Esophagus muscularis mucosa (tissue), 4 donors: ENCODE measurements at places on chromosomes 5 and 9. TPM values are rescaled to one million over a fixed set of nuclear protein-coding genes. Genes with fewer than 3 reads are reported as not detected.

OR1L8 gene
- total RNA-seq, result not detected

- DNase-seq, result no peak
Measured at GRCh38 chr9:86594724-86595123, 240.5 kb upstream of the TUT7 start.

ACSL6 gene
- 2.1 TPM for total RNA-seq

GRCh38 chr9:4887556-4887955 is 94.8 kb downstream of the RCL1 start:
- DNase-seq, result no peak

- no peak for DNase-seq
Measured at GRCh38 chr5:133945568-133945967, 22.9 kb downstream of the C5orf15 start.

DNA sequence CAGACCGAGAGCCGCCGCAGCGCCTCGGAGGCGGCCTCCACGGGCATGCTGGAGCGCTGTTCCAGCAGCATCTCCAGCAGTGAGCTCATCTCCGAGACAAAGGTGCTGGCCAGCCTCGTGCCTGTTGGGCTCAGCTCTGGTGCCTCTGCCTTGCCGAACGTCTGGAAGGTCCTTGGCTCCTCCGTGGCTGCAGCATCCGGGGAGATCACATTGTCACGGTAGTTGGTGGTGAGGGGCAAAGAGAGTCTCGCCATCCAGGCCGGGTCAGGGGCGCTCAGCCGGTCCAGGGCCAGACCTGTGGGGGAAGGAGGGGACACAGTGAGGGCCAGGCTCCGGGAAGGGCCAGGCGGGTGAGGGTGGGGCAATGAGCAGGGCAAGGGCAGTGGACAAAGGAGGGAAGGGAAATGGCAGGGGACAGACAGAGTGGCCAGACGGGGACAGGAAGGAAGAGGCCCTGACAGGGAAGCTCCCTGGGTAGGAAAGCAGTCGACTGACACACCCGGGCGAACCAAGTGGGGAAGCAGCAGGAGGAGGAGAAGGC is 12.4 kb downstream of the PCDH12 start:
- DNase-seq, result no peak

EGFLAM gene
- 6.6 TPM for total RNA-seq

PAPPA gene
- total RNA-seq, result 5.0 TPM

DUSP1 gene
- total RNA-seq, result 455 TPM

TAF11L5 gene
- not detected for total RNA-seq

GRCh38 chr9:7088611-7089010 is 330.8 kb downstream of the KDM4C start:
- DNase-seq, result no peak

USP20 gene
- 33.8 TPM for total RNA-seq

- DNase-seq, result no peak
Measured at GRCh38 chr5:112635276-112635675, 102.4 kb upstream of the APC start.

CCDC192 gene
- total RNA-seq, result 0.33 TPM

DNA sequence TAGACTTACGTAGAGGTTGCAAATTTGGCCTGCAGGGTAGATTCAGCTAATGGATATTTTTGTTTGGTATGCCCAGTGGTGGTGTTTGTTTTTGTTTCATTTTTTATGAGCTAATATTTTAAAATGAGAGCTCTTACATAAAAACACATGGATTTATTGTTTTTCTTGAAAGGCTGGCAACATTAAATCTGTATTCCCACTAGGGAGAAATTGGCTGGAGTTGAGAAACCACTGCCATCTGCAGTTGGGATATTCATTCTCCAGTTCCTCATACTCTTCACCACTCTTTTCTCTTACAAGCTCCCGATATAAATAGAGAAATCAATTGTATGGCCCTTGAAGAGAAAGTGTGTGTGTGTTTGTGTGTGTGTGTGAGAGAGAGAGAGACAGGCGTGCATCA is 143.3 kb downstream of the ALDH1A1 start:
- DNase-seq, result no peak

- no peak for DNase-seq
Measured at GRCh38 chr5:126081209-126081608, 342.0 kb upstream of the GRAMD2B start.

GRCh38 chr5:66553916-66554575 is 42.1 kb upstream of the MAST4 start:
- no peak for DNase-seq

- no peak for DNase-seq
Measured at GRCh38 chr9:137241490-137242268, 592 bp downstream of the TUBB4B start.

- DNase-seq, result no peak
Measured at GRCh38 chr5:162248107-162248713, 180.6 kb downstream of the GABRG2 start.

CBY3 gene
- not detected for total RNA-seq

DNA sequence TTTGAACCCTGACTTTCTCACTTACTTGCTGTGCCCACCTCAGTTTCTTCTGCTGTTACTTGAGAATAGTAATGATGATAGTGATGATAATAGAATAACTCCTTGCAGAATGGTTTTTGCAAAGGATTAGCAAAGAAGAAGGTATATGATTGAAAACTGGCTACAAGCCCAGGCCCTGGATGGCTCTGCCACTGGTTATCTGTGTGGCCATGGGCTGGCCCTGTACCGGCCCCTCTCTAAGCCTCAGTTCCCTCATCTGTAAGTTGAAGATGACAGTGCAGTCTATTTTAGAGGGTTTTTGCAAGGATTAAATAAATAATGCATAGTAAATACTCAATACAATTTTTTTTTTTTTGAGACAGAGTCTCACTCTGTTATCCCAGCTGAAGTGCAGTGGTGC is 6.2 kb downstream of the TTLL11 start:
- DNase-seq, result no peak

PCDHGA4 gene
- 5.3 TPM for total RNA-seq

SLC36A2 gene
- total RNA-seq, result not detected

DNA sequence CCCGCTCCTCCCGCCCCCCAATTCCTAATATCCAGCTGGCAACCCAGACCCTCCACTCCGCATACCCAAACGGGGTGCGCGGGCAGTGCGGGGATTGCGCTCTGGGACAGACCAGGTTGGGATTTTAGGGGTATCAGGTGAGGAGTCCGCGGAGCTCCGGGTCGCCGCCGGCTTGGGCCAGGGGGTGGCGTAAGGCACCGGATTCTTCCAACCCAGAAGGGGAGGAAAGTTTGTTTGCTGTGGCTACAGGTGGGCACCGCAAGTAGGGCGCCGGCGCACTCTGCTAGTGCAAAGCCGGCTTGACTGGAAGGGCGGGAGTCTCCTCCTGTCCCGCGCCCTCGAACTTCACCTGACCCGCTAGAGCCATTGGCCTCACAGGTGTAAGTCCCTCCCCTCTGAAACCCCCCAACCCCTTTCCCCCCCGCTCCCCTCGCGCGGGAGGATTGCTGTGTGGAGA is 709 bp downstream of the IQGAP2 start:
- DNase-seq, result no peak

- no peak for DNase-seq
Measured at GRCh38 chr9:134890155-134890495, 9.5 kb downstream of the FCN2 start.

GRCh38 chr9:94568972-94569712 is 14.3 kb downstream of the PCAT7 start:
- peak; percentile 89 for DNase-seq

ECM2 gene
- total RNA-seq, result 8.1 TPM

- no peak for DNase-seq
Measured at GRCh38 chr9:71608021-71608420, 160.3 kb downstream of the CEMIP2 start.

FOXD4L3 gene
- total RNA-seq, result not detected

PAX5 gene
- not detected for total RNA-seq

DNA sequence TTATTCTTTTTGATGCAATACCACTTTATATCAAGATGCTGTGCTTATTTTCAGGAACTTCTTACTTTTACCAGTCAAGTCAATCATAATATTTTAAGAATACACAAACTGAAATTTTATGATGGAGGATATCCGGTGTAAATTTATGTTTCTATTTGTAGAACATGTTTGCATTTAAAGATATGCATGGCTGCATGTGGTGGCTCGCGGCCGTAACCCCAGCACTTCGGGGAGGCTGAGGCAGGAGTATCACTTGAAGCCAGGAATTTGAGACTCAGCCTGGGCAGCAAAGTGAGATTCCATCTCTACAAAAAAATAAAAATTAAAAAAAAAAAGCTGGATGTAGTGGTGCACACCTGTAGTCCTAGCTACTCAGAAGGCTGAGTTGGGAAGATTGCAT is 73.5 kb upstream of the ALDH1A1 start:
- DNase-seq, result no peak

GRCh38 chr5:140953234-140953633 is 13.0 kb upstream of the PCDHAC2 start:
- no peak for DNase-seq

- no peak for DNase-seq
Measured at GRCh38 chr9:16469184-16469583, 401.3 kb downstream of the BNC2 start.

DOLK gene
- 15.3 TPM for total RNA-seq

DNA sequence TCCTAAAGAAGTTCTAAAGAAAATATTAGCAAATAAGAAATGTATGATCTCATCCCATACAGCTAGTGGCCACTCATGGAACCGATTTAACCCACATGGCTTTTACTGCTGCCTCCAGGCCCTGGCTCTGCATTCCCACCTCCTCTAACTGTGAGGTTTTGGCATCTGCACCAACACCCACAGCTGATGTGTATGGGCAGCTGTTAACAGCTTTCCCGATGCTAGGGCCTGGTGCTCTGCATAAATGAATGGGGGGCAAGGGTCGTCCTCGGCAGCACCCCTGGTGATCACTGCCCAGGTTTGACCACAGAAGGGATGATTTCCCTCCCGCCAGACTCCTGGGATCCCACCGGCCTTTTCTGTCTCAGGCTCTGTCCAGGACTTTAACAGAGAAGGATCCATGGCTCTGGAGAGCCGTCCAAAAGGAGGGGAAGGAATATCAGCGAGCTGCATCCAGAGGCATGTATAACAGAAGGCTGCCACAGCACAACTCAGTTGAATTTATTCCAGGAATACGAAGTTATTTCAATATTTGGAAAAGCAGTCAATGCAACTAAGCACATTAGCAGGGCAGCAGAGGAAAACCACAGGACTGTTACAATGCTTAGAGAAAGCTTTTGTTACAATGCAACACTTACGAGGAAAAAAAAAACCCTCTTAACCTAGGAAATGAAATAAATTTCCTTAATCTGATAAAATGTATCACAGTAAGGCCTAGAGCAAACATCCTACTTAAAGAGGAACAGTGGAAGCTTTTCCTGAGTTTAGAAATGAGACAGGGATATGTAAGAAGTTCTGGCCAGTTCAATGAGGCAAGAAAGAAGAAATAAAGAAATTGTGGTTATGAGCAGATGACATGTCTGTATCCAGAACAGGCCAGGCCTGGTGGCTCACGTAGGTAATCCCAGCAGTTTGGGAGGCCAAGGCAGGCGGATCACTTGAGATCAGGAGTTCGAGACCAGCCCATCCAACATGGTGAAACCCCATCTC is 63.1 kb downstream of the NACC2 start:
- no peak for DNase-seq

DNA sequence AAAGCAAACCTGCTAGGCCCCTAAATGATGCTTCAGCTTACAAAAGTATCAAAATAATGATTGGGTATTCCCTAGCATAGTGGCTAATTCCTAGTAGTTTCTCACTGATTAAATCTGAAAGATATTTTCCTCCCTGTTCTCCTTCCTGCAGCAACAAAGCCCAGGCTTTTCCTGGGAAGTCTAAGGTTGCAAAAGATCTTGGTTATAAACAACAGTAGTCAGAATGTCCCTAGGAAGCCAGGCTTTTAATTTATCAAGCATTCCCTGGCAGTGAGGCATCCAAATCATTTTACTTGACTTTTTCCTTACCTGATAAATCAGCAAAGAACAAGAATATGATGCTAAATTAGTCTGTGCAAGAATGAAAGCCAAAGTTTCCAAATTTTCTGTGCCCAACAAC is 272.0 kb downstream of the PDE4D start:
- no peak for DNase-seq

ZBTB6 gene
- total RNA-seq, result 6.5 TPM

GRCh38 chr5:135445306-135445985 is 1.7 kb downstream of the DCANP1 start:
- DNase-seq, result no peak

PPIP5K2 gene
- total RNA-seq, result 21.6 TPM

LHX3 gene
- total RNA-seq, result not detected

DNA sequence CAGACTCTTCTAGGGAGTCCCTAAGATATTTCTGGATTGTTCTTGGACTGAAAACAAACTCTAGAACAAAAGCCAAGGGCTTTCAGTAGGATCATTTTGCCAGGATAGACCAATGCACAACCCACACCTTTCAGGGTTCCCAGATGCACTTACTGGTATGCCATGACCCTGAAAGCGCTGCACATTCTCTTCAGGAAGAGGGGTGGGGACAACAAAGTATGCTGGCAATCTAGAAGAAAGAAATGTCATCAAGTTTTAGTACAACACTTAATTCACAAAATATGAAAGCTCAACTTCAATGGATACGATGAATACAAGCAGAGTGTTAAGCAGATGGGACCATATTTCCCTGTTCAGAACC is 57.2 kb downstream of the MTMR12 start:
- no peak for DNase-seq

- DNase-seq, result no peak
Measured at GRCh38 chr5:95899829-95900228, 61.8 kb downstream of the ELL2 start.

SHC3 gene
- total RNA-seq, result 4.0 TPM

DNA sequence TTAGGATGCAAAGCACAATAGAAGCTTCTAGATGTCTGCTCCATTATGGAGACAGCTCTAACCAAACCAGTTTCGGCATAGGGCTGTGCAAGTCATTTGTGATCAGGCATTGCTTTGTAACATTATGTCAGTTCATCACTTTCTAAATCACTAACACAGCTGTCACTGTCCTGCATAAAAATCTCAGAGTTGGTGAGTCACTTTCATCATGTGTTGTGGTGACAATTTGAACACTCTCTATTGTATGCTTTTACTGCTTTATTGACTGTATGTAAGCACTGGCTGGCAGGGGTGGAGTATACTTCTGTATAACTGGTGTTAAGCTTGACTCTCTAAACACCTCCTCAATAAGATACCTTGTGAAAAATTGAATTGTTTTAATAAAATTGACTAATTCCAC is 77.9 kb downstream of the SLCO4C1 start:
- DNase-seq, result no peak

TMEM267 gene
- total RNA-seq, result 8.4 TPM

DNA sequence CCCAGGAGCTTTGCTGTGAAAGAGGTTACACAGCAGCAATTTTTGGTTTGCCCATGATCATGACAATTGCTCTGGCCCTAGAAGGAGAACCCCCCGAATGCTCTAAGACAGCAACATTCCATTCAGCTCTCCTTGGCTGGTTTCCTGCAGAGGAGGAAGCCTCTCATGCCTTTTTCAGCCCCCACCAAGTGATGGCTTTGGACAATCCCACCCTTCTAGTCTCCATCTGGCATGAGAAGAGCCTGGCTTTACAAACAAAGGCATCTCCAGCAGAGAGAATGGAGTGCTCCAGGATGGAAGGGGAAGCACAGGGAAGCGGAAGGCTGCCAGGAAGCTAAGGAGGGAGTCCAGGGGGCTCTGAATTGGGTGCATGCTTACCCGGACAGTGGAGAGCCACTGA is 98.4 kb downstream of the CRB2 start:
- no peak for DNase-seq

SPINK7 gene
- not detected for total RNA-seq

- DNase-seq, result no peak
Measured at GRCh38 chr5:50328193-50328729, 112.8 kb downstream of the EMB start.
